Amniotic stem cell (primary cell): ENCODE measurements at places on chromosomes 2 and 18.
A peak's percentile ranks its signal among the peaks of the same experiment; 100 is the strongest.

DNA sequence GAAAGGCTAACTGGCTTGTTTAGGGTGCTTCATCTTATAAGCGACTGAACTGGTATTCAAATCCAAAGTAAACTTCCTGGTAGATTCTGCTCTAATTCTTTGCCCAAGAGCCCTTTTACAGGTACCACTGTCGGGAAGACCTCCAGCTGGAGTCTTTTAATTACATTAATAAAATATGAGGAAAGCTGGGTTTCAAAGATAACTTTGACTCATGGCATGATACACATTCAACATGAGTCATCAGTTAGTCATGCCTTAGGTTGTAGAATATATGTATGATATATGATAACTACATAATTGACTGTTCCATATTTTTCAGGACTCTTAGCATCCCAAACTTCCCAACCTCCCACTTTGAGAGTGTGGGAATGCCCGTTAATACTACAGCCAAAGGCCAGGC, 32.3 kb downstream of the ZCCHC2 start:
- no peak for DNase-seq

DNA sequence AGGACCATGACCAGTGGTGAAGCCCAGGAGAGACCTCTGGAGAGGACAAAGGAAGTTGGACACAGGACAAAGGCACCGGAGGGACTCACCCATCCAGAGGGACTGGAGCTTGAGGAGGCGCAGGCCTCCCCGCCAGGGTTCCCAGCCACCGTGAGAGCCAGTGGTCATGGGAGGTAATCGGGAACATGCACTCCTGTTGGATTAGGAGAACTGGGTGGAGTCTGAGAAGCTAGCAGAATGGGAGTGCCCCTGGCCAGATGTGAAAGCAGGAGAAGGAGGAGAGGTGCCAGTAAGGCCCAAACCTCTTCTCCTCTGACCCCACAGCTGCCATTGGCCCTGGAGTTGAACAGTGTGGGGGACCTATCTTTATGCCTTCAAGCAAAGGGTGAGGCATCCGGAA, 20.3 kb downstream of the POU3F3 start:
- no peak for DNase-seq

DNA sequence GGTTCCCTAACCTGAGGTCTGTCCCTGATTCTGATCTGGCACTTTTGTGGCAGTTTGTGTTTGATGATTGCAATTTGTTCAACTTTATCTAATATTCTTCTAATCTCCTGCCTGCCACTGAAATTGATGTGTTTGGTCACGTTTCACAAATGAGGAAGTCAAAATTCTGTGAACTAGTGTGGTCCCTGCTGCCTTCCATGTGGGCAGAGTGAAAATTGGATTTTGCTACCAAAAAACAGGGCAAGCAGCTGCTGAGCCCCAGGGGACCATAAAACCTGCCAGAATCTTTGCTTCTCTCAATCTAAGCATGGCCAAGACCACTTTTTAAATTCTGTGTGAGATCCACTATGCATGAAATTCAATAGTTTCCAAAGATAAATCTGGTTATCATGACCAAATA, 195.5 kb upstream of the CYRIA start:
- no peak for DNase-seq

DNA sequence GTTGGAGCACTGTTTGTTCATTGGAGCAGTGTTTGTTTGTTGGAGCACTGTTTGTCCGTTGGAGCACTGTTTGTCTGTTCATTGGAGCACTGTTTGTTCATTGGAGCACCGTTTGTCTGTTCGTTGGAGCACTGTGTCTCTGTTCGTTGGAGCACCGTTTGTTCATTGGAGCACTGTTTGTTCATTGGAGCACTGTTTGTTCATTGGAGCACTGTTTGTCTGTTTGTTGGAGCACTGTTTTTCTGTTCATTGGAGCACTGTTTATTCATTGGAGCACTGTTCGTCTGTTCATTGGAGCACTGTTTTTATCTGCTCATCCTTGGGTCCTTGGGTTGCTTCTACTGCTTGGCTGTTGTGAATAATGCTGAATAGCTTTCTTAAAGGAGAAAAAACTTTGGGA, 74.7 kb downstream of the ZNF407 start:
- DNase-seq, result no peak

DNA sequence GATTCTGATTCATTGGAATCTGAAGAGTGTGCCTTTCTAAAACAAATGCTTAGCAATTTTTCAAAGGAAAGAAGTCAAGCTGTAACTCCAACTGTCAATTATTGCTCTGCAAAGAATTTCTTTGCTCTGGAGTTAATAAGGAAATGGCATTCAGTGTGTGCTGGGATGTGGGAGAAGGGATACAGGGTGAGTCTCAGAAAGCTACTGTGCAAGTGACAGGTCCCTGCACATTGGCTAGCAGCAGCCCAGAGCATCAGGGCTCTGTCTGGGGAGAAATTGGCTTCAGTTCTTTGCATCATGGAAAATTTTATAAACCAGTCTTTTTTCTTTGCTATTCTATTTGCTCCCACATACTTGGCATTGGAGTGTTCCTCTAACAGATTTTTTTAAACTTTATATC, 1.1 kb upstream of the SYT4 start:
- no peak for DNase-seq

GRCh38 chr2:67773851-67774250, 289.0 kb downstream of the C1D start:
- DNase-seq, result no peak

DNA sequence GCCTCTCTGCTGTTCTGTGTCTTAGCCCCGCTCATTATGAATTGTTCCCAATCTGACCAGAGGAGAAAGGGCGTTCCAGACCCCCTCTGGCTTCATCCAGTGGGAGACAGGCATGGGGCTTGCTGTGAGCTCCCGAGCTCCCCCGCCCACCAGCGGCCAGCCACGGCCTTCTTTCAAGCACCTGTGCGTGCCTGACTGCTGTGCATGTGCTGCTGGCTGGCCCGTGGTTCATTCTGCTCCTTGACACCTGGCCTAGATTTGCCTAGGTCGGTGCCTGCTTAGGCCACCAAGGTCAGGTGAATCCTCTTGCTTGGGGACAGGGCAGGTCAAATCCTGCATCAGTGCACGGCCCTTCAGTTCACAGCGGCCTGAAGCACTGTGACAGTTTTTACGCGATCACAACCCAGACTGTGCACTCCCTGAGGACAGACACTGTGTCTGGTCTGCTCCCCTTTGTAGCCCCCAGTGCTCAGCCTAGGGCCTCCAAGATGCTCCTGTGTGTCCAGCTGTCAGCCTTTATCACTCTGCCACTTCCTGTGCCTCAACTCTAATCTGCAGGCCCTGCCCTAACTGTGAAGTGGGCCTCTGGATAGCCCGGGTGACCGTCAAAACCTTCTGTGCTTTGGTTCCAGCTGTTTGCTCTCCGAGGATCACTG, 3.6 kb upstream of the LPIN1 start:
- no peak for DNase-seq

GRCh38 chr2:205590759-205591158, 91.5 kb upstream of the NRP2 start:
- no peak for DNase-seq

GRCh38 chr2:127653421-127654083, 7.6 kb downstream of the GPR17 start:
- no peak for DNase-seq

DNA sequence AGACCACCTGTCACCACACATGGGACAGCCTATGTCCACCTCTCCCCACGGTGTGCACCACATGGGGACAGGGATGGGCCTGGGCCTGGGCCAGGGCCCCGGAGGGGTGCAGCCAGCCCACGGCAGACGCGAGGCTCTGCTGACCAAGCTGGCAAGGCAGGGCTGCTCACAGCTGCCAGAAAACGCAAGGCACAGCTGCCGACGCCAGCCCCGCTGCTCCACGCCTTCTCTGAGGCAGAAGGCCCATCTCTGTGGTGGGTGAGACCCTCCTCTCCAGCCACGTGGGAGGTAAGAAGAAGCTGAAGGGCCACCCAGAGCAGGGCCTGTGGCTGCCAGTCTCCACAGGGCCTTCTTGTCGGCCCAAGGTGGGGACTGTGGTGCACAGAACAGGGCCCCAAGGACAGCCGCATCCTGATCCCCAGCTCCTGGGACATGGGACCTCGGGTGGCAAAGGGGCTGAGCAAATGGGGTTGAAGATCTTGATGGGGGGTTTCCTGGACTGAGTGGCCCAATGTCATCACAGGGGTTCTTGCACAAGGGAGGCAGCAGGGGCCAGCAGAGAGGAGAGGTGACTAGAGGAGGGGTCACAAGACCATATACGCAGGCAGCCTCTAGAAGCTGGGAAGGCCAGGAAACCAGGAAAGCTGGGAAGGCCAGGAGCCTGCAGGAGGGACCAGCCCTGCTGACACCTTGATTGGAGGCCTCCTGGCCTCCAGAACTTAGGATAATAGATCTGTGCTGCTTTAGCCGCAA, 72.3 kb downstream of the NDUFA10 start:
- no peak for DNase-seq

- DNase-seq, result no peak
These were observed 36.6 kb downstream of the GPR155 start for GRCh38 chr2:174450021-174450816.

GRCh38 chr2:6881516-6881915, 3.9 kb downstream of the RSAD2 start:
- no peak for DNase-seq

DNA sequence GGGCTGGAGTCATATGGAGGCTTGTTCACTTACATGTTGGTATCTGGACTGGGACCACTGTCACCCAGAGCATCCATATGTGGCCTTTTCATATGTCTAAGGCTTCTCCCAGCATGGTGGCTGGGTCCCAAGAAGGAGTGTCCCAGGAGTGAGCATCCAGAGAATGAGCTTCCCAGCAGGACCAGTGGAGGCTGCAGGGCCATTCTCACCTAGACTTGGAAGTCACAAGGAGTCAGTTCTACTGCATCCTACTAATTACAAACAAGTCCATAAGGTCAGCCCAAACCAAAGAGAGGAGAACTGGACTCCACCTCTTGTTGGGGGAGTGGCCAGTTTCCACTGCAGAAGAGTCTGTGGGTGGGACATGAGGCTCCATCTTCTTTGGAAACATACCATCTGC, 5.1 kb upstream of the TEX51 start:
- no peak for DNase-seq

DNA sequence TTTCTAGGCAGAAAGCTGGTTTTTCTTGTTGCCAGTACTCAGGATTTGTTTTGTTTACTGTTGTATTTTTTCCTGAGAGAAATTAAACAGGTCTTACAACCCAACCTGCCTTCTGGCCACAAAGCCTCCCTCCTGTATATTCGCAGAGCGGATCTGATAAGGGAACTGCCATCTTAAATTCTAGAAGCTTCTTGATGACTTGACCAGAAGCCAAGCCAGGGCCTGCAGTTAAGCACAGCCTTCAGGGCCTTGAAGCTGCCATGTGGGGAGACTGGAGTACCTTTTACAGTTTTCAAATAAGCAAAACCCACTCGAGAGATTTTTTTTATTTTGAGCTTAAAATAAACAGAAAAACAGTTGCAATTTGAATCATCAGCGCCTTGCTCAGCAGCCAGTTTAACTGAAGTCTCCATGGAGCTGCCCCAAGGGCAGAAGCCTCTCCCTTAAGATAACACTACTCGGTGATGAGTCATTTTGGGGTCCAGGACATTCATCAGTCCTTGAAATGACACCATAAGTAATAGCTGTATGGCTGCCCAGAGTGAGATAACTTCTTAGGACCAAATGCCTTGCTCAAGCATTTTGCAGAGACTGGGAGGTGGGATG, 51.5 kb upstream of the PHLPP1 start:
- DNase-seq, result peak; percentile 76

GRCh38 chr2:43194121-43194869, 32.1 kb downstream of the ZFP36L2 start:
- DNase-seq, result no peak

- DNase-seq, result no peak
These were observed 29.8 kb upstream of the GALM start for GRCh38 chr2:38636069-38636468.

DNA sequence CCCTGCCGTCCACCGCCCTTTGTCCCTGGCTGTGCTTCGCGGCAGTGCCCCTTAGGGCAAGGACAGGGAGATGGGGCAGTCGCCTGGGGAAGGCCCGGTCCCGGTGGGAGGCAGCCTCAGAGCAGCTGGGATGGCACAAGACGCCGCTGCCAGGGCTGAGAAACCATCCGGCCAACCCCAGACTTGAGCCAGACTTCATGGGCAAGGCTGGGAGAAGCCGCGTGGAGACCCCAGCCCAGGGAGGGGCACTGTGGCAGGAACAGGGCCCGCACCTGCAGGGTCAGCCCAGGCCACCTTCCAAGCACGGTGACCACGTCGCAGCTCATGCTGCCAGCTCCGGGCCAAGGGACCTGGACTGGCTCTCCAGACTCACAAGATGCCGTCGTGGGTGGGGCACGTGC, 84.0 kb downstream of the NFATC1 start:
- no peak for DNase-seq

DNA sequence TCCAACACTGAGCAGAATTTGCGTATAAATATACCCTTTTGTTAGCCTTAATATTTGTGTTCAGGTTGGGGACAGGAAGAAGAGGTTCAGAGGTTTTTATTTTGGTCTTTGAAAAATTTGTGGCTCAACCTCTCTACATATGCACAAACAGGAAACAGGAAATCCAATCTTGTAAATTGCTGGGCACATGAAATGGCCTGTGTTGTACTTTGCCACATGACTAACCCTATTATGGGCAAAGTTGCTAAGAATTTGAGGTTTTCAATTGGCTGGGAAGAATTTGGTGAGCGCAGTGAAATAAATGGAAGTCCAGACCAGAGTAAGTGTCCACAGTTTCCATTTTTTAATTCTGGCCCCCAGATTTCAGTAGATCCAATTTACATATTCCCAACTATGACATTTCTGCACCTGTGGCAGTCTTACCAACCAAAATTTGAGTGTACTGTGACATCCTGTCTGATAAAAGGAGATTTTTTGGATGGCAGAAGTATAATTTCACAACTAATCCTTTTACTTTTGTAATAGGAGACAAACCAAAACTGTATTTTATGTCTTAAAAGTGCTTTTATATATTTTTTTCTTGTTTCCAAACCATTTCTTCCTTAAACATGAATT, 63.6 kb downstream of the COX7A2L start:
- DNase-seq, result no peak

GRCh38 chr18:986552-986951, 81.9 kb downstream of the ADCYAP1 start:
- no peak for DNase-seq

DNA sequence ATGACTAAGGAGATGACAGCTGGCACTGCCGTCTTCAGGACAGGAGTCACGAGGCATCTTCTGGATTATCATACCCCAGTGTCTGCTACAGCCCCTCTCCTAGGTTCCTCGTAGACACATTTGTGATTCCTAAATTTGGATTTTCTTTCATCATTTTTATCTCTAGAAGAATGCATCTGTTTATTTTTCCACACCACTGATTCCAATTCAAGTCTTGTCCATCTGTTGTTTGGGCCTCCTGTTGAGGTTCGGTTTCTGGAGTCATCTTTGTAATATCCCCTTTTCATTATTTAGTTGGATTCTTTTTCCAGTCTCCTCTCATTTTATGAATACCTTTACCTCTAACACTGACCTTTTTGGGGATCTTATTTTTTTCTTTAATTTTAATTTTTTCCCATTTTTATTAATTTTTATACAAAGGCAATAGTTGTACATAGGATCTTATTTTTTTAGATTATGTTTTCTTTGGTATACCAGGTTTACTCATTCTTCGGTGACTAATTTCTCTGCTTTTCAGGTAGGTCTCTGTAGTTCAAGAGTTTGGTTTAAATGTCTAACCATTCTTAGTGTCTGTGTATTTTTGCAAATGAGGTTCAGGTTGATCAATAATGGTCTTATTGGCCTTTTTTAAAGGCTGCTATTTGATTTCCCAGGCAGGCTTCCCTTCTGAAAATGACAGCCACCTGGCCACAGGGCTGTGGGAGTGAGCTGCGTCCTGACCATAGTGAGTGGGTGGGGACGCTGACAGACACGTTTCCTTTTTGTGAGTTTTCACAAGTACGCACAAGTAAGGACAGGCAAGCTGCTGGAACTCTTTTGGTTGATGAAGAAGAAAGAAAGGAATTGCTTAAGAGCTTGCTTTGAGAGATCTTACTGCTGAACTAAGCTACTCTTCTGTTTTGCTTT, 34.5 kb downstream of the FARP2 start:
- DNase-seq, result no peak
